D721Med (cell line): ENCODE measurements at places on chromosomes 1 and 21.

DNA sequence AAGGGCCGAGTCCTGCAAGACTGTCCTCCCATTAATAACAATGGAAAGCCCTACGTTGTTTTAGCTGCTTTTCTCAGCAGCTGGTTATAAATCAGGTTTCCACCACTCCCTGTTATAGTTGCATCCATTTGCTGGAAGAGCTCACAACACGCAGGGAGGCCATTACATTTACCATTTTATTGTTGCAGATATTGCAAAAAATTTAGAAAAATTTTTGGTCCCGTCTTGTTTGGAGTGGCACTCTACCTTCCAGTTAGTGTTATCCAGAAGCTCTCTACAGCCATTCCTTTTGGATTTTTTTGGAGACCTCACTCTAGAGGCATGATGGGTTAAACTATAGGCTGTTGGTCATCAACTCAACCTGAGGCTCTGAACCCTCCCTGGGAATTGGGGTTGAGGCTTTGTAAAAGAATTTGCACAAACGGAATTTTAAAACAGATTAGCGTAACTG lies 1532.1 kb upstream of the TPTE start:
- DNase-seq: no peak

DNA sequence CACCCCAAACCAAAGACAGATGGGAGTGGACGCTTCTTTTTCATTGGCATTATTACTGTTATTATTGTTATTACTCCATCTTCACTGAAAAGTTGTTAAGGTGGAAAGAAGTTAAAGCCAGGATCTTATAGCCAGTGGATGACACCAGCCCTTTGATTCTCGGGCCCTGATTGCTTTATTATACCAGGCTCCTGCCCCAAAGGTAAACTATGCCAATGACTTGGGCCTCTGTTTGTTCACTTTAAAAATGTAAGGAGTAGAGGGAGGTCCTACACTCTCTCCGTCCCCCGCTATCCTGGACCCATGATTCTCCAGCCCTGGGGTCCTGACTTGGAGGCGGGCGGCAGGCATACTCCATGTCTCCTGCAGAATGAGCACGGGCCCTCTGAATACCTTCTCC lies 106.8 kb downstream of the TOMM20 start:
- no peak for DNase-seq

DNA sequence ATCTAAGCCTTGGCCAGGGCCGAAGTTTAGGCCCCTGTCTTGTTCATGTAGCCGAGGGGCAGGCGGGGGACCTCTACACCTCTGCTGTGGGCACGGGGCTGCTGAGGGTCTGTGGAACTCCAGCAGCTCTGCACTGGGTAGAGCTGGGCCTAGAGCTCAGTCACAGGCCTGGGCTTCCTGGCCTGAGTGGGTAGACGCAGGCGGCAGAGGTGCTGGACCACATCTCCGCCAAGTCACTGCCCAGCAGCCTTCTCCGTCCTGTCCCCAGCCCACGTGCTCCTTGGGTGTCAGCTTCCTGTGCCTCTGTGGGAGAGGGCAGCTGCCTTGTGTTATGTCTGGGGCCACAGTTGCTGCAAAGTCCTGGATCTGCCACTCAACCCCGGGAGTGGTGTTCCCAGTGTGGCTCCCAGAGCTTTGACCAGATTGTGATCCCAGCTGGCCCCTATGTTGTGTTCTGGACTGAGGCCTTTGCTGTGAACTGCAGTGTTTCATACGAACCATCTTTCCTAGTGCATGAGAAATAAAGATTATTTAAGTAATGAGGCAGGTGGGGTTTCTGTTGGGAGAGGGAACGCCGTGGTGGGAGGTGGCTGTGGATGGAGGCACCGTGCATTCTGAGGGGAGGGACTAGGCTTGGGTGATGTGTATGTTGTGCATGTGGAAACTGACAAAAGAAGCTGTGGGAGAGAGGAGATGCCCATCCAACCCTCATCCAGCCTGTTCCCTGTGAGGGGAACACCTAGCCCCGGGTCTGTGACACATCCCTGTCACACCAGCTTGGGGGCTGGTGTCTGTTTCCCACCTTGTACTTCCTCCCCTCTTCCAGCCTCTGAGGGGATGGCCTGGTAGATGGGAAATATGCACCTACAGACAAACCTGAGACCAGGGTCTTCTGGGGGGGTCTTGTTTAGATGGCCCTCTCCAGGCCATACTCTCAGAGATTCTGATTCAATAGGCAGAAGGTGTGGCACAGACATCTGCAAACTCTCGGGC lies 12.2 kb downstream of the AMPD2 start:
- DNase-seq: no peak

DNA sequence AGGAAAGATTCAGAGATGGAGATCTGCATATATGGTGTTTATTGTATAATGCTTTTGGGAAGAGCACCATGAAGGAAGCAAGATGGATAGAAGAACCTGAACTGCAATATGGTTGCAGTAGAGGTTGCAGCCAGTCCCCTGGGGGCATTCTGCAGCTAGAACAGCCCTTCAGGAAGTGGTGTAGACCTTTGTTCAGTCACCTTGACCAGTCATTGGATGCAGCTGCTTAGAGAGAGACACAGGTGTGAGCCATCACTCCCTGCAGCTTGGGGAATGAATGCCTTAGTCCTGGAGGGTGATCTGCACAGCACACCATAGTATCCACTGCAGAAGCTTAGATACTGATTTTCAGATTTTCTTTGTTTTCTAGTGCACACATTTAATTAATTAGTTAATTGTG lies 42.3 kb downstream of the NEK7 start:
- no peak for DNase-seq

- DNase-seq: no peak
Measured at GRCh38 chr1:232558954-232559353, 71.0 kb downstream of the SIPA1L2 start.

GRCh38 chr21:46226146-46226545 lies 2.4 kb downstream of the LSS start:
- DNase-seq: no peak

- DNase-seq: no peak
Measured at GRCh38 chr1:90313778-90314177, 318.9 kb downstream of the ZNF326 start.

GRCh38 chr1:65434760-65435159 lies 14.3 kb downstream of the LEPR start:
- no peak for DNase-seq

DNA sequence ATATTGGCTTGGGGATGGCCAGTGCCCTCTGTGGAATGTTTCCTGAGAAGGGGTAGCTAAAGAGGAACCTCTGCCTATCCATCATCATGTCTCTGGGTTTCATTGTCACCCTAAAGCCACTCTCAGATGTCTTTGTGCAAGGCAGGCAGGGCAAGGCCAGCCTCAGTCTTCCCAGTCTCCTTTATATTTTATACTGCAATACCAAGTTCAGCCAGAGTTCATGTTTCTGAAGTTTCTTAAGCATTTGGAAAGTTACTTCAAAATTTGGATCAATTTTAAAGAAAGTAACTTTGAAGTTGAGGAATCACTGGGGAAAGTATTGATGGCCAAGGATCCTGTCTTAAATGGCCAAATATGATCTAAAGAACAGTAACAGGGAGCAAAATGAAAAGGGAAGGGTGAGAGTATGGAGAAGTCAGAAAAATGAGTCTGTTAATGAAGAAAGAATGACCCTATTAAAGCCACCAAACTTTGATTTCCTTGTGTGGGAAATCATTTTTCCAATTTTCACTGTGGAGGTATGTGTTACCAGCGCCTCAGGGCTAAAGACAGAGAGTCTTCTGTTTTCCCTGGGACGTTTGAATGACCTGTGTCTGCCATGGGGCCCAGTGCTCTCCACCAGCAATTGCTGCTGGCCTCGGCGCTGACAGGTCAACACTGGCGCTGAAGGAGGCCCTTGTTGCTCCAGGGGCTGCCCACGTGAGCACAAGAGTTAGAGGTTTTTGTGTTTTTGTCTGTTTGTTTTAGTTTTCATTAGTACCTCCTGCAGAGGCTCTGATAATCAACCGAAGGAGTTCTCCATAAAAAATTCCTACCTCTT lies 93.9 kb downstream of the ATP5PO start:
- DNase-seq: no peak

GRCh38 chr1:183368213-183369108 lies 49.7 kb downstream of the NMNAT2 start:
- DNase-seq: no peak

DNA sequence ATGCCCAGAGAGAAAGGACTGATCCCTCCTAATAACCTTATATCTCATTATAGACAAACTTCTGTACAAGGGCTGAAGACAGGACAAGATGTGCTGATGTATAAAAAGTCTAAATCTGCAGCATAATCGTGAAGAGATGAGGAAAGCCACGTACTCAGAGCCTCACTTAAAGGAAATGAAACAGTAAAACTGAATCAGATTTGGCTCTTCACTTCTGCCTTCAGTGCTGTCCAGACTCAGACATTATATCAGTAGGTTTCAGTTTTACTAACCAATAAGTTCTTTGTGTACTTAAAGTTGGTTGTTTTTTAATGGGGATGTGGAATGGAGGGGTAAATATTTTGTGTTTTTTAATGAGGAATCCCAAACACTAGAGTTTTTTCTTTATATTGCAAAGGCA lies 45.3 kb upstream of the RGS1 start:
- no peak for DNase-seq

- DNase-seq: no peak
Measured at GRCh38 chr21:34192646-34193285, 119.4 kb downstream of the MRPS6 start.

GRCh38 chr1:229792012-229792975 lies 166.2 kb downstream of the URB2 start:
- DNase-seq: no peak

DNA sequence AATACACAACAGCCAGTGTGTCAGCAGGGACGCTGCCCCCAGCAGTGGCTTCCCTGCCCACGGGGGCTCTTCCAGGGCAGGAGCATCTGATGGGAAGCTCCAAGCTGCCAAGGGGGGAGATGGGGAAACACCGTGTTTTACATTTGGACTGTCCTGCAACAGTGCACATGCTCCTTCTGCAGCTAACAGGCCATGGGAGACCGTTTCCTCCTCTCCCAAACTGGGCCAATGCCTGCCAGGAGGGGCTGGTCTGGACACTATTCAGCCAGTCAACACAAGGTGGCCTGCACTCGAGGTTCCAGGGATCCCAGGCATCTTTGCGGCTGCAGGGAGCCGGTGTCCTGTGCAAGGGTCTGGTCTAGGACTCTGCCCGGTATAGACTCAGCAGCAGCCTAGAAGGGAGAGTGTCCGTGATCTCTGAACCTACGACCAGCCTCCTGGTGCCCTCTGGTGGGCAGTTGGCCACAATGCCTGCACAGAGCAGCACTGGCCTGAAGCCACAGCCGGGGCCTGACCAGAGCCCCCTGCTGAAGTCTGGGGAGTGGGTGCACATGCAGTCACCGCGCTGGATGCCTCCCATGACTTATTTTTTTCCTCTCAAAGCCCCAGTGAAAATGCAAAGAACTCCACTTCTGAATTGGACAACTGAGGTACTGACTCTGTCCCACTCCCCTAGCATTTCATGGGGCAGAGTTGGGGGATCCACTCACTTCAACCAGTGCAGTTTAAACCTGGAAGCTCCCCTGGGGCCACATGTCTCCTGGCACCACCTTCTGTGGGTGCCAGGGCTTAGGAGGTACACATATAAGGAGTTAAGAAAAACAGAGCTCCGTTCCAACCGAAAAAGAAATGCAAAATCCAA lies 33.3 kb downstream of the RCC2 start:
- DNase-seq: peak; percentile 60

GRCh38 chr21:15449556-15449955 lies 280.2 kb upstream of the USP25 start:
- DNase-seq: no peak

DNA sequence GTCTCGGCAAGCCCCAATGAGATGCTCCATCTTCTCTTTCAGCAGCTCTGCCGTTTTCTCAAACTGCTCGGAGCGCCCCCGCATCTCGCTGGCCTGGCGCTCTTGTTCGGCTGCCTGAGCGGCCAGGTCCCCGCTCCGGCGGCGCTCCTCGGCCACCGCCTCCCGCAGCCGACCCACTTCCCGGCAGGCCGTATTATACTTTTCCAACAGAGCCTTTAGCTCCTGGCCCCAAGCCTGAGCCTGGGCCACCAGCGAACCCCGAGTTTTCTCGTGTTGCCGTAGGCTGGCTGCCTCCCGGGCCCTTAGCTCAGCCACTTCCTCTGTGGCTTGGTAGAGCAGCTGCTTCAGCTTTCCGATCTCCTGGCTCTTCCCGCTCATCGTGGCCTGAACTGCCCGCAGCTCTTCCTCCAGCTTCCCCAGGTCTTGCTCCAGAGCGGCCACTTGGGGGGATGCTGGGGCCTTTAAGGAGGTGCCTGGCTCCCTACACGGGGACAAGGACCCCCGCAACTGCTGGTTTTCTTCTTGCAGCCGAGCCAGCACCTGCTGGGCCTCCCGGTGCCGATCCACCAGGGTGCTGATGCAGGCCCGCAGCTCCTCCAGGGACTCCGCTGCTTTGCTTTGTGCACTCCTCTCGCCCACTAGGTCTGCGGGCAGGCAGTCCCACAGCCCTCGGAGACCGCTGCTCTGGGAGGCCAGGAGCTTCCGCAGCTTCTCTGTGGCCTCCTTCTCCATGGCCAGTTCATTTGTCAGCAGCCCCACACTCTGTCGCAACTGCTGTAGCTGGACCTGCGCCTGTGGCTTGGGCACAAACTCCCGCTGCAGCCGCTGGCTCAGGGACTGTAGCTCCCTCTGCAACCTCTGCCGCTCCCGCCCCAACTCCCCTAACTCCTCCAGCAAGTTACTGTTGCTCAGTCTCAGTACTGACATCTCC lies 13.4 kb upstream of the PIAS3 start:
- DNase-seq: no peak

DNA sequence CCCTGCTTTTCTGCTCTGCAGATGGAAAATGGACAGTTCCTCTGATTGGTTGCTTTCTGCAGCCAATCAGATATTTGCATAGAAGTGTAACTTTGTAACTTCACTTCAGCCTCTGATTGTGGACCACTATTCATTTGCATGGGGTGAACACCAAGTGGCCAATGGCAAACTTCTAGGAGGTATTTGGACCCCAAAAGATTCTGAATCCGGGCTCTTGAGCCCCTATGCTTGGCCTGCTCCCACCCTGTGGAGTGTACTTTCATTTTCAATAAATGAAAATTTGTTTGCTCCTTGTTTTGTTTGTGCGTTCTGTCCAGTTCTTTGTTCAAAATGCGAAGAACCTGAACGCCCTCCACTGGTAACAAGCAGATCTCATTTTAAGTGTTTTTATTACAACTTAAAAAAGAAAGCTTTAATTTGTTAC lies 6.4 kb upstream of the GSTM4 start:
- DNase-seq: no peak

DNA sequence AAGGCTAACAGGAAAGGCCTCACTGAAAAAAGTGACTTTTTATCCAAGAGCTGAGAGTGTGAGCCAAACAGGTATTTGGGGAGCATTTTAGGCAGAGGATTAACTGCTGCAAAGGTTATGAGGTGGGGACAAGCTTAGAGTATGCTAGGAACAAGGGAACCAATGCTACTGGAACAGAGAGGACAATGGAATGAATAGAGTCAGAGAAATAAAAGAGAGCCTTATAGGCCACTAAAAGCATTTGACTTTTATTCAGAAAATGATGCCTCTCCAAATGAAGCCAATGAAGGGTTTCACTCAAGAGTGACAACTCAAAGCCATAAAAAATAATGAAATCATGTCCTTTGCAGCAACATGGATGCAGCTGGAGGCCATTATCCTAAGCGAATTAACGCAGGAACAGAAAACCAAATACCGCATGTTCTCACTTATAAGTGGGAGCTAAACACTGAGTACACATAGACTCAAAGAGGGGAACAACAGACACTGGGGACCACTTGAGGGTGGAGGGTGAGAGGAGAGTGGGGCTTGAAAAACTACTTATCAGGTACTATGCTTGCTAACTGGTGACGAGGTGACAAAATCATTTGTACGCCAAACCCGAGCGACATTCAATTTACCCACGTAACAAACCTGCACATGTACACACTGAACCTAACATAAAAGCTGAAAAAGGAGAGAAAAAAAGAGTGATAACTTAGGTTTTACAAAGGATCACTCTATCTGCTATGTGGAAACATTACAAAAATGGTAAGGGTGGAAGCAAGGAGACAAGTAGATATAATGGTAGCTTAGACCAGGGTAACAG lies 11.1 kb downstream of the PTP4A2 start:
- no peak for DNase-seq
